ENCODE measurements at places on chromosomes 5 and 9.
A peak's percentile ranks its signal among the peaks of the same experiment; 100 is the strongest.

DNA sequence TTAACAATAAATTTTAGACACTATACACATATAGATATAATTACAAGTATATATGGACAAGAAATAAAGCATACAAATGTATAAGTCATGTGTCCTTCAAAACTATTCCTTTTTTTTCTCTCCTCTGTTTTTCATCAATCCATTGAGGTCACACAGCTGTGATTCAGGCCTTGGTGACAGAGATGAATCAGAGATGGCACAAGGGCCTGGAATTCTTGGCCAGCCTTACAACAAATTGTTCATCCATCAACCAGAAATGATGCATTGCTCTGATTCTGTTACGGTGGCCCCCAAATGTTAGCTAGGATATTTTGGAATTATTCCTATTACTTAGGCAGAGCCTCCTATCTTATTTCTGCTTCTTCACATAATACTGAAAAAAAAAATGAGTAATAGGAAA, 108.7 kb upstream of the MPDZ start:
- DNase-seq, result no peak

GRCh38 chr5:9361835-9362234, 184.0 kb downstream of the SEMA5A start:
- DNase-seq, result no peak

DNA sequence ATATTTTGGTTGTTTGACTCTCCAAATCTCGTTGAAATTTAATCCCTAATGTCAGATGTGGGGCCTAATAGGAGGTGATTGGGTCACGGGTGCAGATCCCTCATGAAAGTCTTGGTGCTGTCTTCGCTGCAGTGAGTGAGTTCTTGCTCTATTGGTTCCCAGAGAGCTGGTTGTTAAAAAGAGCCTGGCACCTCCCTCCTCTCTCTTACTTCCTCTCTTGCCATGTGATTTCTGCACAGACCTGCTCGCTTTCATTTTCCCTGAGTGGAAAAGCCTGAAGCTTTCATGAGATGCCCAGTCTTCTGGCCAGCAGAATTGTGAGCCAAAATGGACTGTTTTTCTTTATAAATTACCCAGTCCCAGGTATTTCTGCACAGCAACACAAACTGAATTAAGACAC, 221.6 kb downstream of the MAT2B start:
- no peak for DNase-seq

GRCh38 chr9:125361837-125362531, 100.4 kb downstream of the GAPVD1 start:
- DNase-seq, result no peak

DNA sequence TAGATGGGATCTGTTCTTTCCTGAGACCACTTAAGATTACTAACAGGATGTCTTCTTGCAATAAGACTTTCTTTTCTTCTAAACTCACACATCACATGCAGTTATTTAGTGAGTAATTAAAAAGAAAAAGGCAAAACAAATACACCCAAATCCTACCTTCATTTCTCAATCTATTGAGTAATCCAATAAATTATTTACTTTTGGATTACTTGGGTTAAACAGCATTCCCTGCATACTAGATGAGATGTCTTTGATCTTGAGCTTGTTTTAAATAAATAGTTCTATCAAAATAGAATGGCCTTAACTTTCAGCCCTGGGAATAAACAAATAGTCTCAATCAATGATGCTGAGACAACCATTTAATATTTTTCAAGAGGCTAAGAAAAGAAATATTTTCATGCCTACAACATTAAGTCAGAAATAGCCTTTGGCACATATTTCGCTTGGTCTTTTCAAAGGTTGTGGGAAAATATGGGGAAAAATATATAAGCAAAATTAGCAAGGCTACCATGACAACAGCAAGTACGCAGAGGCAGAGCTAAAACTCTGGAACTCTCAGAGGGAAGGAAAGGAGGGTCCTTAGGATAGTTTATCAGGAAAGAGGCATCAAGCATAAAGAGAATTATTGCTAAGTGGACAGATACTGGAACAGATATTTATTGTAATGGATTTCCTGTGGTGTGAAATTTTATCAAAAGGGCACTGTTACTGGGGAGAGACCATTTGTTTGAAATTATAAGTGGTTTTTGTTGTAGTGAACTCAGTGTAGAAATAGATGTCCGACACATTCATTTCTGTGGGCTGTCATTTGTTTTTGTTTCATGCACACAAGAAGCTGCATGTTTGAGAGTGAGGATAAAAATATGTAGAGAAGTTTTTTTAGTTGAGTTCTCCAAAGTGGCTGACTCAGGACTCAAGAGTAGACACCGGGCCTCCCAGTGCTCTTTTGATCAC, 70.2 kb upstream of the CDH6 start:
- peak; percentile 30 for DNase-seq

DNA sequence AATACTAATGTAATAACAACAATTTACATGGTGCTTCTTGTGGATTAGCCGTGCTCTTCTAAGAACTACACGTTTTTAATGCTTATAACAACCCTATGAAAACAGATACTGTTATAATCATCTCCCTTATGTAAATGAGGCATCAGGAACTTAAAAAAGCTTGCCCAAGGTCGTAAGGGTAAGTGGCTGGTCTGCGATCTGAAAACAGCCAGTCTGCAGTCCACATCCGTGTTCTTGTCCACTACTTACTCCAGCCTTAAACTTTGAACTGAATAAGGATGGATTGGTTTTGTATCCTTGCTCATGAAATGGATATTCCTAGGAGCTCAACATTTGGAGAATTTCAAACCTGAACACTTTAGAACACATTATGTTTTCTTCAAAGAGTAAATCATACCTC, 26.7 kb downstream of the PAM start:
- DNase-seq, result no peak

DNA sequence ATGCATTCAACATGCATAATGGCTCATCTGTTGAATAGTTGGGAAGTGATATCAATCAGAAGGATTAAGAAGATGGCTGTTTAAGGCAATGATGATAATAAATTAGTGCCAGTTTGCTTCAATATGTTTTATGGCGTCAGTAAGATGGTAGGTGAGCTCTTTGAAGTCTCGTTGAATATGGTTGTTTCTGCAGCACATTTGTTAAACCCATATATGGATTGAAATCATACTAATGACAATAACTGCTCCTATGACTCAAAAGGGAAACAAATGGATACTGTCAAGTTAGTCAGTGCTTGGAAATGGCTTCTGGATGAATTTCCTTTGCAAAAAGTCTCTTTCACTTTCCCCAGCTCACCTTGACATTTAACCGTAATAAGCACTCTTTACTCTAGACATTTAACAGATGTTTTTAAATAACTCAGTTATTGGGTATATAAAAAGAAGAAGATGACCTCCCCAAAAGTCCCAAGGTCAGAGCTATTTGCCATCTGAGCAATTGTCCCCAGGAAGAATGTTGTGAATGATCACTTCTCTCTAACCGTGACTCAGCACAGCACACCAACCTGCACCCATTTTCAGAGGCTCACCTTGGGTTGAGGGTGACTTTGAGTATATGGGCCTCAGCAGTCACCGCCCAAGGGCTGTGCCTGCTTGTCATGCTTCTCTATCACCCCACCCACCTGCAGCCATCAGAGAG, 133.4 kb downstream of the GRIA1 start:
- DNase-seq, result no peak

DNA sequence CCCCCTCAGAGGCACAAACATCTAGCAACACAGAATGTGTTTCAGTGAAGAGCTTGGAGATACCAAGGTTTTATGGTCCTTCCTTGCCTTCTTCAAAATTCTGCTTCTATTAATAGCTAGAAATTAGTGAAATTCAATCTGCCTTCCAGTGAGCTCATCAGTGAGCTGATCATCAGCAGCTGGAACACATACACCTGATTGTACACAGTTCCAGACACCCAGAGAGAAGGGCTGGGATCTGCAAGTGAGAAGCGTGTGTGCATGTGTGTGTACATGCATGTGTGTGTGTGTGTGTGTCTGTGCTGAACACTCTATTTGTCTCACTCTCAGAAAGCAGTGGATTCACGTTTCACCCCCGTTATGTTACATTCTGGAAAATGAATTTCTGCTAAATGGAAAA, 28.5 kb downstream of the CFAP90 start:
- DNase-seq, result no peak

DNA sequence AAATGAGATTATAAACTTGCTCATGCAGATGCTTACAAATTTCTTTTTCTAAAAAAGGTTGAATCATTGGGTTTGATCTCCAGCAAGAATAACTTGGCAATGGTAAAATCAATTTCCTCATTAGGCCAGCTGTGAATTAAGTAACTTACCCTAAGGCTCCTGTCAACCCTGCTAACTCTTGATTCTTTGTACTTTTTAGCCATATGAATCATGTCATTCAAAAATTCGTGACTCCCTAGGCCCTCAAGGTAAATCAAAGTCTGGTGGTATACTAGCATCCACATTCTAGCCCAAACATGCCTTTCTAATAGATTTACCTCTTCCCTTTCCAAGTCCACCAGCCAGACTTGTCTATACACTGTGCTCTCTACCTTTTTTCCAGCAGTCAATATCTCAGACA, 420.8 kb upstream of the BRINP1 start:
- DNase-seq, result no peak

DNA sequence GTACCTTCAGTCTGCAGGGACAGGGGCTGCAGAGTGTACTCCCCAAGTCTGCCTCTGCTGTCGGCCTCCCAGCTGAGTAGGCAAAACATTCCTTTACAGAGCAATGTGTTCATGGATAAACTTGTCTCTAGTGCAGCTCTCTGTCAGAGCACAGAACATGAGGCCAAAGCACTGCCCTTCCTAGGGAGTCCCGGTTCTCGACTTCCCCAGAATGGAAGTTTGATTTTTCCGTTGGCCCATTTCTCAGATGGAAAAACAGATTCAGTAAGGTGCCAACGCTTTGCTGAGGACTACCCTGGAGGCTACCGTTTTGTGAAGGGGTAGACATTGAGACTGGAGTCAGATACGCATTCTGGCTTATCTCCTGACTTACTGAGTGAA, 422 bp upstream of the TRIM32 start:
- DNase-seq, result no peak

GRCh38 chr9:4124266-4124665, 175.6 kb downstream of the GLIS3 start:
- DNase-seq, result no peak

GRCh38 chr5:94693043-94693822, 74.8 kb downstream of the SLF1 start:
- DNase-seq, result peak; percentile 59

DNA sequence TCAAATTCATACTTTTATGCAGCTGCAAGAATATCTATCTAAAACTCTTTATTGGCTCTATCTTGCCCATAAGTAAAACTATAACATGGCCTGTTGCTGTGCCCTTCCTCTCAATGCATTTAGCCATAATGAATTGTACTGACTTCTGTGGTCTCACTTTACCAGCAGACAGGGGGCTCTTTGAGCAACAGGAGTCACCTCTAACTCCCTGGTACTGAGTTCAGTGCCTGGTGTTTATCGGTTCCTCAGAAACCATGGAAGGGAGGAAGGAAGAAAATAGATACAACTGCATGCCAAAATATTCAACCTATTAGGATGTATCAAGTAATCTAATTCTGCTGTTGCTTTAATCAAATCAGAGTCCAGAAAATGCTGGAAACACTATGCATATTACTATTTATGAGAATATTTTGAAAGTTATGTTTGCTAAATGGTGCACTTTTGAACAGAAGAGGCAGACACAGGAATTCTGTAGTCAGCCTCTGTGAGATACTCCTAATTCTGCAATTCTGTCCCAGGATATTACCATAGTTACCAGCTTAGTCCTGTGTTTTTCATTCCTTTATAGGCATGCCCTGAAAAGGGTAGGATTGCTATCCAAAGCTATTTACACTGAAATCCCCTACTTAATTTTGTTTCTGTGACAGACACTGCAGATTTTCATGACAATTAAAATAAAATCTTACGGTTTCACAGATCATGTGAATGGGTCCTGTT, 89.8 kb downstream of the CD180 start:
- DNase-seq, result no peak

DNA sequence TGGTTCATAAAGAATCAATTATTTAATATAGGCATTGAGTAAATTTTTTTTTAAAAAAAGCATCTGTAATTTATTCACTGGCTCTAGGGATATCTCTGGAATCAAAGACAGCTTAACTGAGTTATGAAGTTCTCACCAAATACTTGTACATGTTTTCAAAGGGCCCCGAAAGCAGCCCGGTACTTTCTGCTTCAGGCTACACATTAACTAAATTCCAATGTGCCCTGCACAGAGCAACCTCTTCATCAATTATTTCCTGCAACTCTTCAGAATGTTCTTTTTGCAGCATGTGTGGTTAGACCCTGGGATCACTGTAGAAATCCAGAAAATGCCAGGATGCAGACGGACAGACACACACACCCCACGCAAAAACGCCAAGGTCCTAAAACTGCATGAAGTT, 209.0 kb downstream of the EFNA5 start:
- no peak for DNase-seq

DNA sequence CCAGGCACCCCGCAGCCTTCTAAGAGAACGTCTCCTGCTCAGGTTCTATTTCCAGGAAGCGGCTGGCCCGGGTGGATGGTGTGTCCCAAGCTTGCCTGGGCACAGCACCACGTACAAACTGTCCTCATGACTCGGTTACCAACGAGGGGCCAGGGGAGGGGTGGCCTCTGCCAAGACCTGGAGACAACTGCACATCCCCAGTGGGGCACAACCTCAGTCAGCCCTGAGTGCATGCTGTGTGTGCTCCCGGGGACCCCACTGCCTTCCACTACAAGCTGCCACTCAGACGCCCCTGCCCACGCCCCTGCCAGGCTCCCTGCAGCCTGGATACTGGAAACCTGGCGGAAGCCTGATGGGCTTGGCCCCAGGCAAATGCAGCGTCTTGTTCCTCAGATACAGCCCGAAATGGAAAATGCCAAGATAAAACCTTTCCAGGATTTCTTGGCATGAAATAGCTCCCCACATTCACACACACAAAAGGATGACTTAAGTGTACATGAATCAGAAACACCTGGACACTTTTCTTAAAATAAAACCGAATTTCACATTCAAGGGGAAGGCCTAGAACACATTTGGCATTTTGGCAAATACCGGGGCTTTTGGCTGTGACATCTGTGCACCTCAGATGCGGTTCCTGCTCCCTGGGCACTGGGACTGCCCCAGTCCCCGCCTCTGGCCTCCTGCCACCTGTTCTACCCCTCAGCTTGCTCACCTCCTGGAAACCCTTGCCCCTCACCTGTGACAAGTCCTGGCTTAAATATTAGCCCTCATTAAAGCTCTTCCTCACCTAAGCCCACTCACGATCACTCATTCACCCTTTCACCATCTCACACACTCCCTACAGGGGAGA, 62.5 kb downstream of the COL23A1 start:
- no peak for DNase-seq

DNA sequence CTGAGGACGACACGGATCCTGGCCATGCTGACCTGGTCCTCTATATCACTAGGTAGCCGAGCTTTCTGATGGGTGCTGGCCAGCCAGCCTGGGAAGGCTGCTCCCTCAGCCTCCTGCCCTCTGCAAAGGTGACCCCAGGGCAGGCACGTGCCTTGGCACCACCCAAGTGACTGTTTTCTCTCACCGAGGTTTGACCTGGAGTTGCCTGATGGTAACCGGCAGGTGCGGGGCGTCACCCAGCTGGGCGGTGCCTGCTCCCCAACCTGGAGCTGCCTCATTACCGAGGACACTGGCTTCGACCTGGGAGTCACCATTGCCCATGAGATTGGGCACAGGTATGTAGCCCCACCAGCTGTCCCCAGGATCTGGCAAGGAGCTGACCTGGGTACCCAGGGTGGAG, 3.8 kb downstream of the ADAMTS13 start:
- no peak for DNase-seq

- no peak for DNase-seq
Measured at GRCh38 chr5:170631466-170632195, 127.8 kb downstream of the KCNIP1 start.

- no peak for DNase-seq
Measured at GRCh38 chr5:28729067-28729466, 1690.7 kb upstream of the CDH9 start.

All from AG04450 (cell line).